Myometrial cell (primary cell): ENCODE measurements at places on chromosomes 7 and 10. TPM values are rescaled to one million over a fixed set of nuclear protein-coding genes. Genes with fewer than 3 reads are reported as not detected.

The CALHM2 gene
- total RNA-seq = 38.6 and 52.5 TPM in 2 replicates

The CYP2C18 gene
- total RNA-seq = not detected in 2 replicates

The DMBT1 gene
- total RNA-seq = not detected in 2 replicates

The ODAD2 gene
- total RNA-seq = 1.8 and 4.0 TPM in 2 replicates

The HTR5A gene
- not detected in 2 replicates for total RNA-seq

The NOS3 gene
- total RNA-seq = 8.9 and 11.0 TPM in 2 replicates

The GATA3 gene
- 0.29 and 0.53 TPM in 2 replicates for total RNA-seq

The SNX10 gene
- 0.53 and 1.4 TPM in 2 replicates for total RNA-seq

The C7orf57 gene
- 0.18 TPM in 1 of 2 replicates, not detected in the other for total RNA-seq

The CCDC172 gene
- total RNA-seq = not detected in 2 replicates

The OLAH gene
- not detected in 2 replicates for total RNA-seq

The CYP3A4 gene
- total RNA-seq = not detected in 2 replicates

The CEP55 gene
- 51.9 and 66.1 TPM in 2 replicates for total RNA-seq

The DDIT4 gene
- 524 and 594 TPM in 2 replicates for total RNA-seq

The CHST12 gene
- total RNA-seq = 10.5 and 15.9 TPM in 2 replicates

The HDAC9 gene
- 2.0 and 4.6 TPM in 2 replicates for total RNA-seq

The CHAT gene
- total RNA-seq = not detected in 2 replicates
